8988T (cell line): ENCODE measurements at places on chromosomes 11 and 22.

GRCh38 chr11:2128511-2129307 lies 10.5 kb downstream of the IGF2 start:
- no peak for DNase-seq

DNA sequence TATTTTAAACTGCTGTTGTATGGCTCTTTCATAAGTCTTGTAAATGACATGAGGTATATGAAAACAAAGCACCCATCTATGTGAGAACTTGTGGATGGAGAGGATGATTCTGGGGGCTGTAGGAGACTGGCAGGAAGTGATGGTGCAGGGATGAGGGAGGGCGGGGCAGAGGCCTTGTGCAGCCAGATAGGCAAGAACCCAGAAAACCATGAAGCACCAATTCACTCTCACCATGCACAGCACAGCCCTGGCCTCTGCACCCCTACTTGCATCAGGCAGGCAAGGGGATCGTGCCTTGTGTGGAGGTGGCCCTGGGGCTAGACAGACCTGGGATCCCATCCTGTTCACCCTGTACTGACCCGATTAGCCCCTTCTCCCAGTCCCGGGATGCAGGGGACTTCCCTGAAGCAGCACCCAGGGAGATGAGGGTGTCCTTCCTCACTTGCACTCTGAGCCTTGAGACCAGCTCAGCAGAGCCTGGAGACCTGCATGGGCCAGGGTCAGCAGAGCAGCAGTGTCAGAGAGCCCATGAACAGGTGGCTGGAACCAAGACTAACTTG lies 85.5 kb downstream of the MORC2 start:
- DNase-seq: no peak

DNA sequence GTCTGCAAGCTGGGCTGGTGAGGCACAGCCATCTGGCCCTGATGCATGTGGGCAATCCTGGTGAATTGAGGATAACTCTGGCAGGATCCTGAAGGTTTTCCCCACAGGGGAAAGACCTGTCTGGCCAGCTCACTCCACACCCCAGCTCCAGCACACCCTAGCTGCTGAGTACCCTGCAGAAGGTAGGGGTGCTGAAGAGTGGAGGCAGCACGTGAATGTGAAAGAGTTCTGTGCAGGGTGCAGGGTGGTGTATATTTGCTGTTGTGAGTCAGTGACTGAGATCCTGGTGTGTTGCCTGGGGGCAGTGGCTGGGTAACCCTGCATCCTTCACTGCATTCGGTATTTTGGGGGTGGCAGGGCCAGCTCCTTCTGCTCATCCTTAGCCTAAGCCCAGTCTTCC lies 22.4 kb downstream of the DGAT2 start:
- no peak for DNase-seq

DNA sequence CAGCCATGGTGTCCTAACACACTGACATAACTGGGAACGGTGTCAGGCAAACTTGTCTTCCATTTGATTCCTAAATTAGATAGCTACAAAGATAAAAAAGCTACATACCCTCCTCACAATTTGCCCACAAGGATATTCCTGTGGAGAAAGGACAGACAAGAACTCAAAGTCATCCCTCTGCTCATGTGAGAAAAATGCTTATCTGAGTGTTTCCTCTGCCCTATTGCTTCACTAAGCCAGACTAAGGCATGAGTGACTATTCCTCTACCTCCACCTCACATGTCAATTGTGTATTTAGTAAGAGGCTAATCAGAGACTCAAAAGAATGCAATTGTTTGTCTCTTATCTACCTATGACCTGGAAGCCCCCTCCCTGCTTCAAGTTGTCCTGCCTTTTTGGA lies 247.7 kb downstream of the DDX10 start:
- DNase-seq: no peak

- DNase-seq: no peak
Measured at GRCh38 chr11:113106507-113106906, 145.3 kb downstream of the NCAM1 start.

- DNase-seq: no peak
Measured at GRCh38 chr11:121328967-121329679, 36.6 kb downstream of the SC5D start.

DNA sequence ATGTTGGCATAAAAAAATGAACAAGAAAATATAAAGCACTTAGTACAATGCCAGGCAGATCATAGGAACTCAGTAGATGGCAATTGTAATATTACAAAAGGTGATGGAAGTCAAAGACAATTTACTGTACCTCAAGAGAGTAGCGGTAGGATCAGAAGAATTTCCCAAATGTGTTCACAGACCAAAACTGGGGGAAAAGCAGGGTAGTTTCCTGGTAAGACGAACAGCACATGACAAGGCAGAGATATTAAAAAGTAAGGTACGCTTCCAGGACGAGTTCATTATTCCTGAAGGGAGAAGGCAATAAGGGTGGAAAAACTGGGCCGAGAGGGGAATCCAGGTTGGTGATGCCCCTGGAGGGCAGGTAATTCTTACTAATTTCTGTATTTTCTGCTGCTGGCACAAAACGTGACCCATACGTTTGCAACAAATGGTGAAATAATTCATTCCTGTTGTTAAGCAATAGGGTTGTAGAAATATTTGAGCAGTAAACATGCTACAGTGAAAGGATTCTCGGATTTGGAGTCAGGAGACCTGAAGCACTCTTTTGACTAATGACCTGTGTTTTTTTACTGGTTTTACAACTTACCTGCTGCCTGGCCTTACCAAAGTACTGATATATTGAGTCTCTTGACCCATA lies 786 bp upstream of the ANKRD42 start:
- DNase-seq: no peak

DNA sequence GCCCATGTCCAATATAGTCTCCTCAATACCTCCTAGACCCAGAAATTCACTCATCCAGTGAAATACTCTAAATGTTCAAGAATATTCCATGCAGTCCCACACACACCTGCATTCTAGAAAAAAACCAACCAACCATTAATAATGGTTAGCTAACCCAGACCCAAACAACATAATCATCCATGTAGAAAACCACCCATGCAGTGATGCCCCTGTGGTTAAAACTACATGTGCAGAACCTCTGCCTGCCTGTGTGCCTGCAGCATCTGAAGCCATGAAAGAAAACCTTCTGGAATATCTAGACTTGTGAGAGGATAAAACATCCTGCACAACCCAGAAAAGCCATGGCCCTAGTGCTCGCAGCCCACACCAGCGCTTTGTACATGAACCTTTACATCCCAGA lies 47.8 kb downstream of the SLC22A12 start:
- DNase-seq: no peak

DNA sequence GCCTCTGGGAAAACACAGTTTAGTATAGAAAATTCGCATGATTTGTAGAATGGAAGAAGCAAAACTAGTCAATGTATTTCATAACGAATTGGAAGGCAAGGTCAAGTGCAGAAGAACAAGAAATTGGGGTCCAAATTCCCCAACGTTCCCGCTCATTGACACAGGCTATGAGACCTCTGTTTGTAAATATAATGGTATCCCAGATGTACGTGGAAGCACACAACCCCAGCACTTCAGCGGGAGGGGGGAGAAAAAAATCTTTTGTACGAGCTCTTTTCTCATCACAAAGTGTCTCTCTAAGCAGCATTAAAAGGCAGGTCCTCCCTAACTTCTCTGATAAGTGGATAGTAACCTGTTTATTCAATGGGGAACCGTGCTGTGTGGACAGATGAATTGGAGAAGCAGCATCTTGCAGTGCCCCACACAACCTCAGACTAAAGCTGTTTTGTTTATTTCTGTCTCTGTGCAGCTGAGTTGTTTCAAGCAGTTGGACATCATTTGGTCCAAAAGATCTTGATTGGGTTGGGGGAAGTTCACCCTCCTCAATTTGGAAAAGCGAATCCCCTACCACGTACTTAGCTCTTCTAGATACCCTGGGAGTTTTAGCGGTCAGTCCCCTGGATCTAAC lies 1.1 kb upstream of the GAB2 start:
- no peak for DNase-seq

DNA sequence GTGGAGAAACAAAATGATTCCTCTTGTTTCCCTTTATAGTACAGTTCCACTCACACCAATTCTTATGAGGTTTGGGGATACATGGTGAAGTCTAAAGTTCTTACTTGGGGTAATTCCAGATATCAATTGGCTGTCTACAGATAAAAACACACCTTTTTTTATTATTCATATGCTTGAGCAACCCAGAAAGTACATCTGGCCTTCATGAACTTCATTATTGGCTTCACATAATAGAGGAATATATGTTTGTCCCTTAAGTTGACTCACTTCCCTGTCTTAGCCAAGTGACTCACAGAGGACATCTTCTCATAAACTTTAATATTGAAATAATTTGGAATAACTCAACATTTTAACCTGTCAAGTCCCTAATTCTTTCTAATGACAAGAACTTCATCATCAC lies 36.3 kb upstream of the SOX6 start:
- no peak for DNase-seq

DNA sequence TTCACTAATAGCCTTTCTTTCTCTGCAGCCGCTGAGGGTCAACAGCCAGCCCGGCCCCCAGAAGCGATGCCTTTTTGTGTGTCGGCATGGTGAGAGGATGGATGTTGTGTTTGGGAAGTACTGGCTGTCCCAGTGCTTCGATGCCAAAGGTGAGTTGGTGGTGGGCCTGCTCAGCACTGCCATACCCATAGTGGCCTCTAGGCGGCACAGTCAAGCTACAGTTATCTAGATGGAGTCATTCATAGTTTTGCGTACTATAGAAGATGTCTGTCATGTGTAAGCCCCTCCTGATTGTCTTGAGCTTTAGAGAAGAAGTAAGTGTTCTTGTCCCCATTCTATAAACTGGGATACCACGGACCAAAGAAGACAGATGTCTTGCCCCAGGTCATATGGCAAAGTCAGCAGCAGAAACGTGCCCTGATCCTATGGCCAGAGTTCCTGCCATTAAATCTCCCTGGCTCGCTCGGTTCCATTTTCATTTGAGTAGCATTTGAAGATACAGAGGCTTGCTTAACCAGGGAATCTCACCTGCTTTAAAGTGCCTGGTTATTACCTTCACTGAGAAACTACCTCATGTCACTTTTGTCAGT lies 42.1 kb upstream of the CRTAM start:
- DNase-seq: peak; percentile 32

- no peak for DNase-seq
Measured at GRCh38 chr11:66274219-66274618, 3.8 kb upstream of the CNIH2 start.

DNA sequence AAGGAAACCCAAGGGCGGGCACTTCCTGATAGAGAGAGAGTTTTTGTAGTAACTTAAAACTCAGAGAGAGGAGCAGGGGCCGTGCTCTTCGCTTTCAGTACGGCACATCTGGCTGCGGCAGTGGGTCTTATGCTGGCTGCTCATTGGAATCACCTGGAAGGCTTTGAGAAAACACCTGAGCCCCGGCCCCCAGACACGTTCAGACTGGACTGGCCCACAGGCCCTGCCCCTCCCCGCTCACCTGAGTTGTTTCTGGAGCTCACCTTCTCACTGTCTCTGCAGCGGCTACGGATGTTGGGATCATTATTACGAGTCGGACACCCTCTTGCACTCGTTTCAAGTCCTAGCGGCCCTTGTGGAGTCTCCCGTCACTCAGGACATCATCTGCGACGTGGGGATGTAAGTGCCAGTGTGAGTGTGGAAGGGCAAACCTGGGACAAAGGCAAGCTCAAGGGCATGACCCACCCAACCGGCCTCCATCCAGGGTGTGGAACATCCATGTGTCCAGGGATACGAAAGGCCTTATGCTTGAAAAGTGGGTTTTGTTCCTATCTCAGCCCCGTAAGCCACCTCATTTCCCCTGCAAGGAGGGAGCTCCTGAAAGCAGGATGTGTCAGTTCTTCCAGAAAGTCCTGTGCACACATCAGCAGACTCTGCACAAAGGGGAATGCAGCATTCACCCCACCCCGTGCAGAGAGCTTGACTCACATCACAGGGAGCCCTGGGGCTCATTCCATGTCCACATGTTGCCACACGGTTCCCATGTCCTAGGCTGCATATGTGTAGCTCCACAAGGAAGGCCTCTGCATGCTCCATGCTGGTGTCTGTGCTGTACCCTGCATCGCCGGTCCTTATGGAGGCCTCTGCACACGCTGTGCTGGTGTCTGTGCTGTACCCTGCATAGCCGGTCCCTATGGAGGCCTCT lies 5.4 kb downstream of the NADSYN1 start:
- no peak for DNase-seq

DNA sequence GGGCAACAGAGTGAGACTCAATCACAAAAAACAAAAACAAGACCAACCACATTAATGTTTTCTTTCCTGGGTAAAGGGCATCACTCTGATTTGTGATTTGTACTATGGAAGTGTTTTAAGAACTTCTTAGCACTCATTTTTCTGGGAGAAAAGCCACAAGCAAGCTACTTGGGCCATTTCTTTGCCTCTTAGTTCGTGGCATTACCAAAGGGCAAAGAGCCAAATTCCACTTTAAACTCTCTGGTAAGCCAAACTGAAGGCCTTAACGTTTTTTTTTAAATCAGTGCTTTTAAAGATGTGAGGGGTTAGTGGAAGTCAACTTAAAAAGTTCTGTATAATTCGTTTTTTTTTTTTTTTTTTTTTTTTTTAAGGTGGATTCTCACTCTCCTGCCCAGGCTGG lies 36.9 kb downstream of the CAT start:
- DNase-seq: no peak

- DNase-seq: peak; percentile 69
Measured at GRCh38 chr11:123020968-123021367, 39.3 kb upstream of the BSX start.

DNA sequence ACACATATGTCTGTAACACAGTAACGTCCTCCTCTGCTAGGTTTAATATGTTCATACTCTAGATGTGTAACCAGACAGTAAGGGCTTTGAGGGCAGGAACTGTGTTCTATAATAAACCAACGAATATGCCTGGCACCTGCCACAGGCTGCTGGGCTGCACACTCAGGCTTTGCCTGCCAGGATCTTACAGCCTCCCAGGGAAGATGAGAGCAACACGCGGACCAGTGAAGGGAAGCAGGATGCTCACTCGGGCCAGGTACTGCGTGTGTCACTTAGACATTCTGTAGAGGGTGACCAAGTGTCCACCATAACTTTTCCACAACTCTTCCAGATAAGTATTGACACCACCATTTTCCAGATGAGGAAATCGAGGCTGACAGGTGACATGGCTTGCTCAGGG lies 21.7 kb upstream of the BAIAP2L2 start:
- no peak for DNase-seq
